ENCODE measurements at places on chromosomes 3 and 15.

DNA sequence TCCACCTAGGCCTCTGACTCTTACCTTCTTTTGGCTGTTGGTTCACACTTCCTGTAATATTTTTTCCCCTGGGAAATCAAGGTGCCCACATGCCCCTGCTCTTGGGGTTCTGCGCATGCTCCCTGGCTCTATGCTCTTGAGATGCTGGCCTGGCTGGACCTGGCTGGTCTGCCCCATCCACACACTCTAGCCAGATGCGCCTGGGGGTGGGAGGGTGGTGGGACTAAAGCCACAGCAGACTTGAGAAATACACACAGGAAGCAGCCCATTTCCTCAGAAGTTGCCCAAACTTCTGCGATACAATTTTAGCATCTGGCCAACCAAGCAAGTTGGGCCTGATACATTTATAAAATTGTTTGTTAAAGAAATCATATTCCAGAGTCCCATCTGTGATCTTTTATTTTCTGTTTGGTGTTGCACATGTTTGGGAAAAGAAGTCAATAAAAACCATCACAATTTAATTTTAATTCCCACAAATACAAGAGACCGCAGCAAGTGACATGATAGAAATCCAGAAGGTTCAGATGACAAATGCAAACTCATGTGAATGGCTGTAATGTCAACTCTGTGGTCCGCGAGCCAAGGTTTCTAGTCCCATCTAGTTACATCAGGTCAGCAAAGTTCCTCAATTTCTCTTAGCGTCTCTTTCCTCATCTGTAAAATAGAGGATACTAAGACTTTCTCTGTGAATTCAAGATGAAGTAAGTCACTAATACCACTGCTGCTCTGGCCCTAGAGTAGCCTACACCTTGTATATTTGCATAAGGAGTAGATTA is 55.9 kb upstream of the MEF2A start:
- DNase-seq: peak; percentile 94

- peak; percentile 75 for DNase-seq
Measured at GRCh38 chr3:193984876-193985275, 151.1 kb upstream of the HES1 start.

GRCh38 chr3:52795298-52795900 is 803 bp downstream of the ITIH3 start:
- no peak for DNase-seq

DNA sequence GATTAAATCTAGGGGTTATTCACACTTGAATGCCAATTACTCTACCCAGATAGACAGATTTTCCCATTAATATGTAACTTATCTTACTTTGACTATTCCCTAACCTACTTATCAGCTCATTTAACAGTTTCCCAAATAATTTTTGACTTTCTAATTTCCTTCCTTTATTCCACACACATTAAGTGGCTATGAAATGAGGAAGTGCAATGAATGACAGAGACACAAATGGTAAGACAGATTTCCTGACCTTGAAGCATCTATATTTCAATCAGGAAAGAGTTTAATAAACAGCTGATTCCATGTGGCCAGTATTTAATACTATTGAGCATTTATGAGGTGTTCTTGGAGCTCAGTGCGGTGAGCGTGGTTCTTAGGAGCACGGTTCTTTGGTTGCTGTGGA is 78.8 kb downstream of the SLC7A14 start:
- DNase-seq: no peak

DNA sequence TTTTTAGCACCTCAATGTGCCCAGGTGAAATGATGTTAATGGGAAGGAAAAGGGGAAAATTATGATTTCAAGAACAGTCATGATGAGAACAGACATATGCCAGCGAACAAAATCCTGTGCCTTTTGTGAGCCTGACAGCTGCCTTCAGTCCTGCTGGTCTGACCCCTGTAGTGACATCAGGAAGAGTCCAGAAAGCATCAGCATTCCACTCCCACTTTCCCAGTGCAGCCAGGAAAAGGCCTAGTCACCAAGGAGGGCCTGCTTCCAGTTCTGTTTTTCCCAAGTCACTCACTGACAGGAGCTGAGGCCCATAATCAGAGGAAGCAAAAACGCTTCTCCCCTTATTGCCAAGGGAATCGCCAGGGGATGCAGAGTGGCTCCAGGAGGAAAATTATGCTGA is 218.4 kb downstream of the ABHD5 start:
- no peak for DNase-seq

GRCh38 chr3:174408310-174408709 is 450.8 kb upstream of the NAALADL2 start:
- DNase-seq: no peak

DNA sequence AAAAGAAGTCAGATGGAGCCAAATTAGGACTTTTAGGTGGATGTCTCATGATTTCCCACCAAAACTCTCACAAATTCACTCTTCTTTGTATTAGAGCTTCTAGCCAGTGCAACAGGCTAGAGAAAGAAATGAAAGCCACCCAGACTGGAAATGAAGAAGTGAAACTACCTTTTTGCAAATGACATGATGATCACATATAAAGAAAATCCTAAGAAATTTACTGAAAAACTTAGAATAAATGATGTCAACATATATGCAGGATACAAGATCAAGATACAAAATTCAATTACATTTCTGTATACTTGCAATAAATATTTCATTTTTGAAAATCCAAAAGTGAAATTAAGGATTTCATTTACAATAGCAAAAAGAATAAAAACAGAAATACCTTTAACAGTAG is 110.8 kb downstream of the LRIG1 start:
- DNase-seq: peak; percentile 30

DNA sequence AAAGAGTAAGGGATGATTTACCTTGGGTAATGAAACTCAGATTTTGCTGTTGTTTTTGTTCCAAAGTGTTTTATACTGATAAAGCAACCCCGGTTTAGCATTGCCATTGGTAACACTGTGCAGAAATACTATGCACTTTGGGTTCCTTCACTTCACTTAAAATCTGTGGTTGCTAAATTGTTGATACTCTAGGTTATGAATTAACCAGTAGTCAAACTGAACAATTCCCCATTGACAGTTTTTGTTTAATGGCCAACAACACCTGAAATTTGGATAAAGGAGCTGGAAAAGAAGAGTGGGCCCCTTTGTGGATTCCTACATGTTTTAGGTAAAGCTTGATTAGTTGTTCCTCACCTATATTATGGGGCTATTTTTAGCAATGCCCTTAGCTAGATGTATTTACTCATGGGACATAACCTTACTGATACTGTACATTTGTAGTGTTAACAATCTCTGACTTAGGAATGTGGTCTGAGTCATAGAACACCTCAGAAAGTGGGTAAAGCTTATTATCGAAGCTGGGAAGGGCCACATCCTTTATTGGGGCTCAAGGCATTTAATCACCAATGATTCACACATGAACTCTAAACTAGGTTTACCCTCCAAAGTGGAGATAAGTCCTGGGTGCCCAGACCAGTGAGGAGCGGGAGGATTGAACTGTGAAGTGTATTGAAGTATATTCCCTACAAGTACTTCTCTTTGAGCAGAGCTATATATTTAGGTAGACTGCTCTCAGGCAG is 29.5 kb upstream of the THRB start:
- DNase-seq: no peak

GRCh38 chr3:24270744-24271143 is 223.9 kb downstream of the THRB start:
- no peak for DNase-seq

DNA sequence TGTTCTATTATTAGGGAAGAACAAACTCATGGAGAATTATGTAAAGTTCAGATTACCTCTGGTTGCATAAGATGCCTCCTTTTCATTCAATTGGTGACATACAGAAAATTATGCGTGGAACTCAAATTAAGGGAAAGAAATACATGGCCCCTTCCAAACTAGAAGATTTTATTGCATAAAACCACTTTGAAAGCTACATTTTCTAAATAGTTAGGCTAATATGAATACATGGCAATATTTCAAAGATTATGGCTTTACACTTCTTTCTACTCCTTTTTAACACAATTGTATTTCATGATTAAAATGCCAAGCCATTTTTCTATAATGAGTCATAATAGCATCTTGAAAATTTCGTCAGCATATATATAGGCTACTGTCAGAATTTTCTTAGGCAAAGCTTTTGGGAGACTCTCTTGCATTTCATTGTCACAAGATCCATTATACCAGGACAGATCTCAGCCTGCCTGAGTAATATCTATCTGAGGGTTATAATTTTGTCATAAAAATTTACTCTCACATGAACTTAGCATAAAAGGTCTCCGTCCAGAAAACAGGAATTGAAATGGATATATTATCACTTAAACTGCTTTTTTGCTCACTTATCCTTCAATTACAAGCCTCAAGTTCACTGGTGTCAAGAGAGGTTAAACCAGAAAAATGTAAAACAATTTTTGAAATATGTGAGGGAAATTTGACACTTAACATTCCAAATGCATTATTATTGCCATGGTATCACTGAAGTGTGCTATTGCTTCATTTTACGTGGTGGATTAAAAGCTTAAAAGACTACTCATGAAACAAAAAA is 37.1 kb downstream of the CPA3 start:
- DNase-seq: no peak

GRCh38 chr15:40593165-40593564 is 884 bp upstream of the KNL1 start:
- DNase-seq: no peak

GRCh38 chr3:2635511-2635910 is 474.7 kb downstream of the IL5RA start:
- DNase-seq: no peak

GRCh38 chr3:136836511-136837156 is 17.7 kb downstream of the SLC35G2 start:
- DNase-seq: no peak

GRCh38 chr3:116444115-116444747 is 1.1 kb downstream of the LSAMP start:
- DNase-seq: no peak

DNA sequence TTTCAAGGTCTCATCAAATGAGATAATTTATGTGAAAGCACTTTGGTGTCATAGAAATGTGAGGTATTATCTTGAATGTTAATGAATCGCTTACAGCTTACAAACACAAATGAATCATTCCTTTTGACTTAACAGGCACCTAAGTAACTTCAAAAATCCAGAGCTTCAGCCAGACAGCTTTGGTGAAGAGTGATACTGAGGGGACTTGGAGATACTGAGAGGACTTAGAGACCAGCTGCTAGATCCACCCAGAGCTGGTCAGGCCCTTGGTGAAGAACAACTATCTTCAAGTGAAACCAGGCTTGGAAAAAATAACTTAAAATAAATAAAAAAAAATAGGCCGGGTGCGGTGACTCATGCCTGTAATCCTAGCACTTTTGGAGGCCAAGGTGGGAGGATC is 16.2 kb upstream of the ZFYVE19 start:
- no peak for DNase-seq

- DNase-seq: no peak
Measured at GRCh38 chr3:2940062-2940461, 170.1 kb downstream of the IL5RA start.

DNA sequence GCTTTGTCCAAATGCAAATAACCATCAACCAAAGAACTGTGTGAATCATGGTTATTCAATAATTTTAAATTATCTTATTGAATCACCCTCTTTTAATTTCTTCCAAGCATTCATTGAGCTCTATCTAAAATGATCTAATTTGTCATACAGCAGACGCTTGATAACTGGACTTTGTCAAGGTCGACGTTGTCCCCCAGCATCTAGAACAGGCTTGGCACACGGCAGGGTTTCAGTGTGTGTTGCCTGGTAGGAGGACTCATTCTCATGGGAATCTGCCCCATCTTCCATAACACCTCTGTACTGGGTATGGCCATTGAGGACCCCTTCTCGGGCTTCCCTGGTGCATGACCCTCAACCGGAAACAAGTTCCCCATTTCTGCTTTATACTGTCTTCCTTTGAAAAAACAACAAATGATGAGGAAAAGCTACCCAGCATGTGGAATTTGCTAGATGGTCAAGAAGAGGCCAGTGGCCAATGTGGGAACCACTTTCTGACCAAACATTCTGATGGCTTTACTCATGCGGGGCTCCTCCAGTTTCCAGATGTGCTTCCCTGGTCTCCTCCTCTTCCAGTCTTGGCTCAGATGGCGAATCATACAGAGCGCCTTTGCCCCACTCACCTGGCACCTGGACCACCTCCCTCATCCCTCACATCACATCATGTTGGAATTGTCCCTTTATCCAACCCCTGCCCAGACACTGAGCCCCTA is 41.7 kb upstream of the SEC22A start:
- no peak for DNase-seq

DNA sequence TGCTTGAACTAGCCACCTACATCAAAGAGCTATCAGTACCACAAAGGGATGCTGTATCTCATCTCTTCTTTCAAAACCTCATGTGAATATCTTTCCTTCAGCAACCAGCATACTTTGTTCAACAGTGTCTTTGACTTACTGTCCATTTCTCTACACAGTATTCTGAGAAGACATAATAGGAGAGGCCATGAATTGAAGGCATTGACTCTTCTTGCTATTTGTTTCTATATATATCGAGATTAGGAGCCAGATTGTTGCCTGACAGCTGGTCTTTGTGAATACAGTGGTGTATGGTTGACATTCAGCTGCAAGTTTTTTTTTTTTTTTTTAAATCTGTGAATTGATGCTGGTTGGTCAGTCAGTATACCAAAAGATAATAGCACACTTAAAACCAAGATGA is 12.1 kb upstream of the CSRNP1 start:
- DNase-seq: no peak

GRCh38 chr3:14410503-14411165 is 8.2 kb downstream of the SLC6A6 start:
- peak; percentile 95 for DNase-seq

- DNase-seq: no peak
Measured at GRCh38 chr3:109355625-109356441, 18.5 kb upstream of the DPPA4 start.

DNA sequence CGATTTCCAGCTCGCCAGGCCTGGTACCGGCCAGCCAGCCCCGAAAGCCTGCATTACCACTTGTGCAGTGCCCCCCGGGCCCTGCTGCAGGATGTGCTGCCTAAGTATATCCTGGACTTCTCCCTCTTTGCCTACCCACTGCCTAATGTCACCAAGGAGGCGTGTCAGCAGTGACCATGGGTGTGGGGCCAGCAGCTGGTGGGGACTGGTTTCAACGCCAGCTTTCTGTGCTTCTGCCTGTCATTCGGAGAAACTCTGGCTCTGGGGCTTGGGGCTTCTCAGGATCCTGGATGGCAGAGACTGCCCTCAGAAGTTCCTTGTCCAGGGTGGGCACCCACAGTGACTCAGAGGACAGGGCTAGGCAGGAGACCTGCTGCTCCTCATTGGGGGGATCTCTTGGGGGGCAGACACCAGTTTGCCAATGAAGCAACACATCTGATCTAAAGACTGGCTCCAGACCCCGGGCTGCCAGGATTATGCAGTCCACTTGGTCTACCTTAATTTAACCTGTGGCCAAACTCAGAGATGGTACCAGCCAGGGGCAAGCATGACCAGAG is 1.5 kb downstream of the CHST14 start:
- DNase-seq: no peak

GRCh38 chr3:9696480-9697220 is 7.0 kb upstream of the CPNE9 start:
- no peak for DNase-seq

DNA sequence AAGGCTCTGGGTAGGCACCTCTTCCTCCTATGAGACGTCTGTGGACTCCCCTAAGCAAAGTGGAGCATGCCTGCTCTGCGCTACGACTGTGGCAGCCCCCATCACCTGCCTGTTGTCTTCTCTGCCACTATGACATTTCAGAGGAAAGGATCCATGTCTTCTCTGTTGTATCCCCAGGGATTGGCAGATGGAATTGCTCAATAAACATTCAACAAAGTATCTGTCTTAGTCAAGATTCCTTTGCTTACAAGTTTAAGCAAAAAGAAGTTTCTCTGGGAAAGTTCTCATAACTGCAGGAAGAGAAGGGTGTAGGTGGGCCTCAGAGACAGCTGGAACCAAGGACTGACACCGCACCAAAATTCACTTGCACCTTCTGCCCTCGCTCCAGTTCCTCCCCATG is 34.3 kb downstream of the AMOTL2 start:
- DNase-seq: no peak

Data from inflammatory macrophage (primary cell).